BE2C (cell line): ENCODE measurements at places on chromosomes 4 and X.

DNA sequence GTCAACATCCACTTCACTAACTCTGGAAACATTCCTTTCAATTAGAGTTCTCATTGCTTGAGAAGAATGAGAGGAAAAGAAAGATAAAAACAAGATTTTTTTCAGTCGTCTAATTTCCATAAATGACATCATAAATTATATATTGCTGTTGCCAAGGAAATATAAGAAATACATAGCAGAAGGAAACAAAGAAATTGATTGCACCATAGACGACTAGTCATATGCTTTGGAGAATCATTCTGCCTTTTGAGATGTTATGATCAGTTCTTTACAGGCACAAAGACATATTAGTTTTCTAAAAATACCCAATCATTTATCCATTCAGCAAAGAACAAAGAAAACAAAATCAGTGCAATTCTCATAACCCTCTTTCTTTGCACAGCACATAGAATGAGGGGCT, 672 bp upstream of the C1QTNF7 start:
- no peak for DNase-seq

DNA sequence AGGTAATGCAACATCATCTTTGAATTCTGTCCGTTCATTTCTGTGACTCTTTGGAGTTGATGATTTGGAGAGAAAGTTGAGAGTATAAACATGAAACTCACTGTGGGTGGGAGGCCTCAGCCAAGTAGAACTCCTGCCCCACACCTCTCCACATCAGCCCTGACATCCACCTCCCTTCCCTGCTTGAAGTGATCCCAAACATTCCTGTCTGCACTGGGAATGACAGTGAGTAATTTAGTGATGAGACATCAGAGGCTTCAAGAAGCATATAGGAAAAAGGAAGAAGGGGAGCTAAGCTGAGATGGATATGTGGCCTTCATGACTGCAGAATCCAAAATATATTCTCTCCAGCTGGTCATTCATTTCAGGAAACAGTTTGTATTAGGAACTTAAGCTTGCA, 151.8 kb downstream of the SPATA18 start:
- DNase-seq, result no peak

DNA sequence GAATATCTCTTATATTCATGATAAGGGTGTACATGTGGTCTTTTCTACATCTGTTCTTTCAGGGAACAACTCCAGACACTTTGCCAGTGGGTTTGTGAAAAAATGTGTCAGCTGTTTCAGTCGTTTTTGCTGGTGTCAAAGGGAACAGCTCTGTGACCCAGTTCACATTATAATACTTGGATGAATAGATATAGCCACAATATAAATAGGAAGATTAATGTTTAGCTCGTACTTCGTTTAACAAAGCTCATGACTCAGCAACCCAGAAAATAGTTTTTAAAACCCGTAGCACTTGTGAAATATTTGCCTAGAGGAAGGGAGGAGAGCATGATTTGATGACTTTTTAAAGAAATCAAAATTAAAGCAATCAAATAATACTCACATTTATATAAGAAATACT, 7.9 kb downstream of the LIAS start:
- DNase-seq, result no peak

GRCh38 chrX:69523314-69523713, 19.2 kb downstream of the NALF2 start:
- no peak for DNase-seq

GRCh38 chrX:154135458-154136229, 8.4 kb upstream of the OPN1LW start:
- no peak for DNase-seq

DNA sequence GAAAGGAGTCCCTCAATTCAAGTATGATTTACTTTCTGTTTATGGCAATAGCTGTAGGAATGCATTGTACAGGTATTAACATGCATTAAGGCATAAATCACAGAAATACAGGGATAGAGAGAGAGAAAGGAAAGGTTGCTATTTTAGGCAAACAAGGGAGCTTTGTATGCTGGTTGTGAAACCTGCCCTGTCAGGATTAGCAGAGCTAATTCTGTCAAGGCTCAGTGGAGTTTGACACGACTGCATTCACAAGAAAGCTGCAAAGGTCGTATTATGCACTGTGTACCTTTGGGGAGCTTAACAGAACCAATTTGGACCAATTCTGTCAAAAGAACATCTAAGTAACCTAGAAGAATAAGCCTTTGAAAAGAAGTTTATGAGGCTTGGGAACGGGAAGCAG, 239.3 kb downstream of the GRIA2 start:
- no peak for DNase-seq

GRCh38 chrX:44898411-44899221, 25.6 kb downstream of the KDM6A start:
- DNase-seq, result no peak

DNA sequence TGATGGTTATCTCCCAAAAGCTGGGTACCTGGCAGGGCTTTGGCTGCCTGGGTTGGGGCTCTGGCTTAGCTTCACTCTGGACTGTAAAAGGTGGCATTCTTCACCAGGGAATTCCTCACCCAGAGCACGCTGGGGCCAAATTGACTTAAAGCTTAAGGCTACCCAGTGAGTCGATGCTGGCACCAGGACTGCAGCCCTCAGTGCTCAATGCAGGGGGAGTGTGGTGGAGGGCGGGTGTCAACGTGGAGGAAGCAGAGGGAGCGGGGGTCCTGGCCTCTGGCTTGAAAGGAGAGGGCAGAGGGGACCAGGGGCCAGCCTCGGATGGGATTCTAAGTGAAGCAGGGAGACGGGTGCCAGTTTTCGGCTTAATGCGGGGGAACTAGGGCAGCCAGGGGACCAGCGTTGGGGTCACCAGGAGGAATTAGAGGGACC, 446 bp upstream of the FAM50A start:
- no peak for DNase-seq

DNA sequence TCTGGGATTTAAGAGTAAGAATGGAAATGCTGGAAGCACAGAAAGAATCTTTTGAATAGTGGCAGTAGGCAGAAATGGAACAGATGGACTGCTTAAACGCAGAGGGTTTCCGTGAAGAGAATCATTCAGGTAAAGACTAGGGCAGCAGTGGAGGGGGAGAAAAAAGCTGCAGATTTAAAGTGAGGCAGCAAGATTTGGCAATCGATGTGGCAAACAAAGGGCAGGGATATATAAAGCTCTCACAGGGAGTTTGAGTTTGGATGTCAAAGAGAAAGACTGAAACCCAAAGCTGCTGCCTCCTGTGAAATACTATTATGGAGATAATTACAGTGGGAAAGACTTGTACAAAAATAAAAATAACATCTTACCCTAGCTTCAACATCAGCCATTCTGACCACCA, 384.0 kb downstream of the CENPC start:
- DNase-seq, result no peak

DNA sequence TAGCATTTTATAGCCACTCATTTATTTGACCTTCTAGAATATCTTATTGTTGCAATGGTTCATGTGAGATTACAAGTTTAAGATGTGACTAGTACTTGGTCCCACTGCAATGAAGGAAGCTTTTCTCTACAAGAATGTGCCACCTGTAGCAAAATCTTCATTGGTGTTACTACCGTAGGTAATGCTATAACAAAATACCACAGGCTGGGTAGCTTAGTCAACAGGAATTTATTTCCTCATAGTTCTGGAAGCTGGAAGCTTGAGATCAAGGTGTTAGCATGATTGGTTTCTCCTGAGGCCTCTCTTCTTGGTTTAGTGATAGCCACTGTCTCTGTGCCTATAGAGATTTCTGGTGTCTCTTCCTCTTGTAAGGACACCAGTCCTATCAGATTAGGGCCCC, 441.0 kb downstream of the GPM6A start:
- DNase-seq, result no peak

DNA sequence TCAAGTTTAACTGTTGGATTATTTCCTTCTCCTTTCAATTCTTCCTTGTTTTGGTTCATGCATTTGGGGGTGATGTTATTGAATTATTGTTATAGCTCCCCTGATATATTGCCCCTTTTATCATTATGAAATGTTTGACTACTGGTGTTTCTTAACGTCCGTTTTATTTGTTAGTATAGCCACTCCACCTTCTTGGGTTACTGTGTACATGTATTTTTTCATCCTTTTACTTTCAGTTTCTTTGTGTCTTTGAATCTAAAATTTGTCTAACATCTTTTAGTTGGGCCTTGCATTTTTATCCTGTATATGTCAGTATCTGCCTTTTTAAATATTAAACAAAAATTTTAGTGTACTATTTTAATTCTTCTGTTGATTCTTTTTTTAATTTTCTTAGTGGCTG, 88.7 kb downstream of the TNIP2 start:
- no peak for DNase-seq

- DNase-seq, result no peak
Measured at GRCh38 chr4:108049406-108049805, 59.7 kb downstream of the HADH start.

- peak; percentile 3 for DNase-seq
Measured at GRCh38 chr4:8754634-8755589, 116.7 kb downstream of the HMX1 start.

- DNase-seq, result no peak
Measured at GRCh38 chrX:129116676-129117470, 406.4 kb downstream of the SMARCA1 start.

- no peak for DNase-seq
Measured at GRCh38 chrX:46117234-46117633, 428.0 kb downstream of the ZNF674 start.

DNA sequence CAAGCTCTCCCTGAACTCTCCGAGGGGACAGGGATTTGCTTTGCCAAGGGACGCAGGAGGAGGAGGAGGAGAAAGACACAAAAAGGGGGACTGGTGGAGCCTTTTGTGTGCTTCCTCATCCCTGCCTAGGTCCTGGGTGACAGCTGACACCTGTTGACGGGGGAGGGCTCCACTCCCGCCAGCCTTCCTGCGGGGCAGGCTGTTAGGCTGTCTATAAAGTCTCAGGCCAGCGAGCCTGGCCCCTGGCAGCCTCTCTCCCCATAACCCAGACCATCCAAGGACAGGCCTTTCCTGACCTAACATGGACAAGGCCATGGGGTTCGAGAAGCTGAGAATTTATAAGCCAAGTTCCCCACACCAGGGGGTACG, 832 bp upstream of the EVC2 start:
- DNase-seq, result no peak

GRCh38 chr4:22762548-22762947, 69.8 kb downstream of the GBA3 start:
- DNase-seq, result no peak

DNA sequence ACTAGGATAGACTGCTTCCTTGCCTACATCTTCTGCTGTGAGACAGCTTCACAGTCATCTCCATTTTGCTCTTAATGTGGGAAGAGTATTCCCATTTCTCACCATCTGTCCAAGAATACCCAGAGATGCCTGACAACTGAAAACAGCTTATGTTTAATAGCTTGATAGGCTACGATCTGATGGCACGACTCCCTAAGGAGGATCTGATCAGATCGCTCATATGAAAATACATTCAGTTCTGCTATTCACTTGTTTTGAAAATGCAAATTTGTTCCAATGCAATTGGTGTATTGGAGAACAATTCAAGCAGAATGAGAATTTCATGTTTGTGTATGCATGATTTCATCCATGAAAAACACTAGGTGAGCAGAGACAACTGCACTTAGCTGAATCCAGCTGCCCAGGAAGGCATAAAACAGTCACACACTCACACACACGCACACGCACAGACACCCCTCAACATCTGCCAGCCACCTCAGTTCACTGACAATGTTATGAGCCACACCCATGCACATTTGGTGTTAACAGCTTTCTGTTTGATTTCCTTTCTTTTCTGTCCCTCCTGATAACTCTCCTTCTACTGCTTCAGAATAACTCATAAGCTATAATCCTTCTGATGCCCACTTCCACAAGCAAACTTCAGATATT, 29.6 kb downstream of the TRIML1 start:
- DNase-seq, result no peak

GRCh38 chr4:148634476-148634875, 192.3 kb upstream of the NR3C2 start:
- DNase-seq, result no peak

DNA sequence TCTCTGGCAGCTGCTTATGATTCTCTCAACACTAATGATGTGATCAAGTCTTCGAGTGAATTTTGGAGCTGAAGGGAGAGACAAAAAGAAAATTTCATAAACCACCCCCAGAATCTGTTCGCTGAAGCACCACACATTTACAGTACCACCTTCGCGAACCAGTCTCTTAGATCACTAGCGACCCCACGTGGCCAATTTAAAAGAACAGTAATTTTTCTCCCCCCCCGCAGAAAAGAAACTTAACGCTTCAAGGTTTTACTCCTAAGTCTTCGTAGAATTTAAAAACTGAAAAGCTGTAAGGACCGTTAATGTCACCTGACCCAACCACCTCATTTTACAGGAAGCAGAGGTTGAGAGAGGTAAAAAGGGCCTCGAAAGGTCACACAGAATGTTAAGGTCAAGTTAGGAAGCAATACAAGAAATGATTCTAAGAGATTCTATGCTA, 187.5 kb downstream of the QDPR start:
- peak; percentile 60 for DNase-seq

GRCh38 chrX:45794323-45794994, 593.8 kb upstream of the DIPK2B start:
- DNase-seq, result no peak

GRCh38 chr4:147017081-147017480, 71.4 kb upstream of the TTC29 start:
- no peak for DNase-seq

DNA sequence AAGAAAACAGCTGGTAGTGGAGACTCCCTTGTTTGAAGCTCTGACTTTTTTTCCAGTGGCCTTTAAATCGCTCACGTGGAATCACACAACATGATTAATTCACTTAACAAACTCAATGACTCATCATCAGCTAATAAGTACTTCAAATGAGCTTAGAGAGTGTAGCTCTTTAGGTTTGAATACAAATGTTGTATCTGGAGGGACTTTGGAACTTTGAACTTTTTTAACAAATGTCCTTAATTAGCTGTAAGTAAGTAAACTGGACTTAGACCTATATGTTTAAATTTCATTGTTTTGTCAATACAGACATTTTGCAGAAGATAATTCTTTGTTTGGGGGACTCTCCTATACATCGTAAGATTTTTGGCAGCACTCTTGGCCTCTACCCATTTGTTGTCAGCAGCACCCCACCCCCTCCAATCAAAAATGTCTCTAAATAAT, 581.1 kb downstream of the SPRY1 start:
- no peak for DNase-seq

GRCh38 chr4:10051517-10052135, 30.3 kb upstream of the SLC2A9 start:
- DNase-seq, result no peak

- no peak for DNase-seq
Measured at GRCh38 chrX:106903291-106903824, at the start of gene RIPPLY1. RIPPLY1 (minus strand) TSS chrX:106903341; CDS start chrX:106903287, 54 bp downstream.

- no peak for DNase-seq
Measured at GRCh38 chr4:10273030-10273429, 156.4 kb upstream of the WDR1 start.

- DNase-seq, result peak; percentile 30
Measured at GRCh38 chr4:69823481-69824186, 36.3 kb downstream of the SULT1E1 start.

- no peak for DNase-seq
Measured at GRCh38 chr4:20284990-20285389, 33.3 kb downstream of the SLIT2 start.
